ENCODE measurements at places on chromosomes 2 and 18.

- no peak for DNase-seq
Observed at GRCh38 chr2:158131919-158132566, 30.4 kb downstream of the UPP2 start.

DNA sequence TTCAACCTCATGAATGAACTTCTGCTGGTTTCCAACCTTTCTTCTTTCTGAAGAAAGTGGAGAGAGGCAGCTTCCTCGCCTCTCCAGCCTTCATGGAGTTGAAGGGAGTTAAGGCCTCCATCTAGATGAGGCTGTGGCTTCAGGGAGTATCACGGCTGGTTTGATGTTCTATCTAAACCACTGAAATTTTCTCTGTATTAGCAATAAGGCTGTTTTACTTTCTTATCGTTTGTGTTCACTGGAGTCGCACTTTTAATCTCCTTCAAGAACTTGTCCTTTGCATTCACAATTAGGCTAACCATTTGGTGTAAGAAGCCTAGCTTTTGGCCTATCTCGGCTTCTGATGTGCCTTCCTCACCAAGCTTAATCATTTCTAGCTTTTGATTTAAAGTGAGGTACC is 19.9 kb upstream of the CTDP1 start:
- no peak for DNase-seq

DNA sequence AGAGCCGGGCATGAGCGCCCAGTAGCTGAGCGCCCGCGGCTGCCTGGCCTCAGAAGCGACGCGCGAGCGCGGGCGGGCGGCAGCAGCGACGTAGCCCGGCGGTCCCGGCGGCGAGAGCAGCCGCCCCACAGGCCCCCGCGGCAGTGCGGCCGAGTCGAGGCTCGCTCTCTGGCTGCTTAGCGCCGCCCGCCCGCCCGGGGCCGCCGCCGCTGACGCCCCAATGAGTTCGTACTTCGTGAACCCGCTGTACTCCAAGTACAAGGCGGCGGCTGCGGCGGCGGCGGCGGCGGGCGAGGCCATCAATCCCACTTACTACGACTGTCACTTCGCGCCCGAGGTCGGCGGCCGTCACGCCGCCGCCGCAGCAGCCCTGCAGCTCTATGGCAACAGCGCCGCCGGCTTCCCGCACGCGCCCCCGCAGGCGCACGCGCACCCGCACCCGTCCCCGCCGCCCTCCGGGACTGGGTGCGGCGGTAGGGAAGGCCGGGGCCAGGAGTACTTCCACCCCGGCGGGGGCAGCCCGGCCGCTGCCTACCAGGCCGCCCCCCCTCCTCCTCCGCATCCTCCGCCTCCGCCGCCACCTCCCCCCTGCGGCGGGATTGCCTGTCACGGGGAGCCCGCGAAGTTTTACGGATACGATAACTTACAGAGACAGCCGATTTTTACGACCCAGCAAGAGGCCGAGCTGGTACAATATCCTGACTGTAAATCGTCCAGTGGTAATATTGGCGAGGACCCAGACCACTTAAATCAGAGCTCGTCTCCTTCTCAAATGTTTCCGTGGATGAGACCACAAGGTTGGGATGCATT is 847 bp downstream of the HOXD8 start:
- no peak for DNase-seq

DNA sequence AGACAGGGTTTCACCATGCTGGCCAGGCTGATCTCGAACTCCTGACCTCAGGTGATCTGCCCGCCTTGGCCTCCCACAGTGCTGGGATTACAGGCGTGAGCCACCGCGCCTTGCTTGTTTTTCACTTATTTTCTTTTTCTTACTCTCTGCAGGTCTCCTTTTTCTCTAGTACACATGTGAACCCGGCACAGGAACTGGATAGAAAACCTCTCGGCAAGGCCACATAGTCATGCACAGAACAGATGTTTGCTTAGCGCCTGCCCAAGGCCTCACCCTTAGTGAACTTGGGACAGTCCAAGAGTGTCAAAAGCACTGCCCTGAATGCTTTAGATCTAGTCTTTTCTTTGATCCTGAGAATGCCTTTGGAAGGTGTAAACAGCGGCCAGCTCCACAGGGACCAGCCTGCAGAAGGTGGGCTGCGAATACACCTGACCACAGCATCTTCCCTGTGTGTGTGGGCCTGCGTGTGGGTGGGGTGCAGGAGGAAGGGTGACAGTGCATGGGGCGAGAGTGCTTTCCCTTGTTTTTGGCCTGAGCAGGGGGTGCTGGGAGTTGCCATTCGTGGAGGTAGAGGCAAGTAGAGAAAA is 27.0 kb downstream of the IMPA2 start:
- no peak for DNase-seq

- DNase-seq = peak; percentile 46
Observed at GRCh38 chr18:46481048-46481846, 175.8 kb downstream of the LOXHD1 start.

- DNase-seq = no peak
Observed at GRCh38 chr2:175889701-175890302, 112.3 kb downstream of the LNPK start.

DNA sequence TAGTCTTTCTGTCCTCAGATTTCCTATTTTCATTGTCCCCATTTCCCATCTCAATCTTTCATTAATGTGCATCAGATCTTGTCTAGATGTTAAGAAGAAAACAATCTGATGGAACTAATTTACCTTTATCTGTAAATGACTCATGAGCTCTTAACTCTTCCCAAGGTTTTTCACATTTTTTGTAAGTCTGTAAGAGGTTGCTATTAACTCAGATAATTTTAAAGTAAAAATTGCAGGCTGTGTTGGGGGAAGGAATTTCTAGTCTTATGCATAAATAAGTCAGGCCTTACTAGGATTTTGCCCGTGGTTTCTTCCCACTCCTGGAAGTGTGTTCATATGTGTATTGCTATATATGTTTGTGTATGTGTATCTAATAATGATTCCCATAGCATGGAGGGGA is 4.3 kb downstream of the NAB1 start:
- DNase-seq = no peak

DNA sequence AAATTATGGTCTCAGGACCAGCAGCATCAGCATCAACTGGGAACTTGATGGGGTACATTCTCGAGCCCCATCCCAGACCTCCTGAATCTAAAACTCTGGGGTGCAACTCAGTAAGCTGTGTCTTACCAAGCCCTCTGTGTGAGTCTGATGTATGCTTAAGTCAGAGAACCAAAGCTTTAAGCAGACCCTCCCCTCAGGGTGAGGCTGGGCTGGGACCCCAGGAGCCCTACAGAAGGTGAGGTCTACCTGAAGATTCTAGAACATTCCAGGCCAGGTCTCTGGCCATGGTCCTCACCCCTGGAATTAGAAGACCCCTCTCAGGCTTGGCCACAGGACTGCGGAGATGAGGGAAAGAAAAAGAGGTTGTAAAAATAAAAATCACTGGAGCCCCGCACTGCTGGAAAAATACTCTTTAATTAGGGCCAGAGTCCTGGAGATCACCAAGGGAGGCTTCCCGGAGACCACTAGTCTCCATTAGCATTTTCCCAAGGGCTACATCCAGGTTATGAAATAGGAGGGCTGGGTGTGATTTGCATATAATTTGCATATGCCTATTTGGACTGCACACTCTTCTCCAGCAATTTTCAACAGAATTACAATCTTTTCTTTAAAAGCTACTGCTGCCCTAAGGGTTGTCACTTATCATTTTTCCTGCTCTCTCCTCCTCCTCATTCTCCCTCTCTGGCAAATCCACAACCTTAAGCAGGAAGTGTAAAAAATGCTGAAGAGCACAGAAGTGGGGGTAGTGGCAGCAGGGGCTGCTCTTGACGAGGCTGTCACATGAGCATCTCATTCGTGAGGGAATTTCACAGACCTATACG is 100.2 kb downstream of the ZBTB7C start:
- no peak for DNase-seq

DNA sequence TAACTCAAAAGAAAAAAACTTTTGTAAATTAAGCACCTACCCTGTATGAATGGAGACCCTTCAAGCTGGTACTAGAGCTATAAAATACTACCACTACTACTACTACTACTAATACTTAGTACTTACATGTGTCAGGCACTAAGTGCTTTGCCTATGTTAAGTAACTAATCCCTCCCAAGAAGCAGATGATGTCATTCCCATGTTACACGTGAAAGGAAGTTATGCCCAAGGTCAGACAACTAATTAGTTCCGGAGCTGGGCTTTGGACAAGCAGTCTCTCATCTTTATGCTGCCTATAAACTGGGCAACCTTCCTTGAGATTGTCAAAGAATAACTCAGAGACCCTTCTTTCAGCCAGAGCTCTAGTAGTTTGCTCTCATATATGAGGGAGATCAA is 13.9 kb upstream of the ATP6V1B1 start:
- no peak for DNase-seq

- DNase-seq = no peak
Observed at GRCh38 chr18:76212960-76213359, 282.1 kb downstream of the ZNF516 start.

DNA sequence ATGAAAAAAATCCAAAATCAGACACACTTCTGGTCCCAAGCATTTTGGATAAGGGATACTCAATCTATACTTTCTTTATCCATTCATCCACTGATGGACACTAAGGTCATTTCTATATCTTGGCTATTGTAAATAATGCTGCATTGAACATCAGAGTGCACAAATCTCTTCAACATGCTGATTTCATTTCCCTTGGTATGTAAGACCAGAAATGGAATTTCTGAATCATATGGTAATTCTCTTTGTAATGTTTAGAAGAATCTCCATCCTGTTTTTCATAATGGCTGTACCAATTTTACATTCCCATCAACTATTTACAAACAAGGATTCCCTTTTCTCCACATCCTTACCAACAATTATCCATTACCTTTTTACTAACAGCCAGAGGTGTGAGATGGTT is 33.7 kb upstream of the MCM6 start:
- no peak for DNase-seq
